ENCODE measurements at places on chromosomes 3 and 15.

DNA sequence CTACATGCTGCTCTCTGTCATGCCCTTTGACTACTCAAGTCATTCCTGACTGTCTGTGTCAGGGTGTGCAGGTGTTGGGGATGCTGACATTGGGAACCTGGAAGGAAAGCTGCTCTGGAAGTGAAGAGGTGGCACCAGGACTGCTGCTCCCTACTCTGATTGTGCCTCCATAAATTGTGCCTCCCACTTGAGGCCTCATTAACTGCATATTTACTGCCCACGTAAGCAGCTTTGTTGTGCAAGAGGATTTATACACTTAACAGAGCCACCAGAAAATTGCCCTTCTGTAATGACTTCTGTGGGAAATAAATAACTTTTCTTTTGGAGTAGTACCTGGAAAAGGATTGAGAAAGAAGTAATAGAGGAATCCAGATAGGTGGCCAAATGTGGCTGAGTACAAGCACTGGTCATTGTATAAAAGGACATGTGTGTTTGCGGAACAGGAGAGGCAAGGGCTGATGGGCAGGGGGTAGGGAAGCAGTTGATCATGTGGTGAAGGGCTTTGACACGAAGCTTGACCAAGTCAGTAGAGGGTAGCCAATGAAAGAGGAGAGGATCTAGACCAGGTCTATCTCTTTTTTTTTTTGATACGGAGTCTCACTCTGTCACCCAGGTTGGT, 24.8 kb downstream of the IL20RB start:
- peak; percentile 91 for DNase-seq

DNA sequence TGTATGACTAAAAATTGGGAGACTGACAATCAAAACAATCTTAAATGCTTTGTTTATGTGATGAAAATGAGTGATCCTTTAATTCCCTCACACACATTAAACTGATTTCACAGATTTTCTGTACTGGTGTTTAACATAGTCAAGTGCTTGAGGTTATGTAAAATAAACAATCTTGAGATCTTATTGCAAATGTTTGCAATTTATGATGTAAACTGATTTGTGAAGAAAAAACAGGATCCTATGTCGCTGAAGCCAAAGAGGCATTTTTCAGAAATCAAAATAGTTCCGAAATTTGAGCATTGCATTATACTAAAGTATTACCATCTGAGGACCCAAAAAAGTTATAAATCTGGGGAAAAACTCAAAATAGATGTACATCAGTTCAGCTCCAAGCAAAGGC, 12.7 kb downstream of the SHOX2 start:
- DNase-seq, result no peak

GRCh38 chr3:8319935-8320634, 181.5 kb upstream of the LMCD1 start:
- DNase-seq, result peak; percentile 17

GRCh38 chr3:150450916-150451315, 42.8 kb downstream of the TSC22D2 start:
- no peak for DNase-seq

DNA sequence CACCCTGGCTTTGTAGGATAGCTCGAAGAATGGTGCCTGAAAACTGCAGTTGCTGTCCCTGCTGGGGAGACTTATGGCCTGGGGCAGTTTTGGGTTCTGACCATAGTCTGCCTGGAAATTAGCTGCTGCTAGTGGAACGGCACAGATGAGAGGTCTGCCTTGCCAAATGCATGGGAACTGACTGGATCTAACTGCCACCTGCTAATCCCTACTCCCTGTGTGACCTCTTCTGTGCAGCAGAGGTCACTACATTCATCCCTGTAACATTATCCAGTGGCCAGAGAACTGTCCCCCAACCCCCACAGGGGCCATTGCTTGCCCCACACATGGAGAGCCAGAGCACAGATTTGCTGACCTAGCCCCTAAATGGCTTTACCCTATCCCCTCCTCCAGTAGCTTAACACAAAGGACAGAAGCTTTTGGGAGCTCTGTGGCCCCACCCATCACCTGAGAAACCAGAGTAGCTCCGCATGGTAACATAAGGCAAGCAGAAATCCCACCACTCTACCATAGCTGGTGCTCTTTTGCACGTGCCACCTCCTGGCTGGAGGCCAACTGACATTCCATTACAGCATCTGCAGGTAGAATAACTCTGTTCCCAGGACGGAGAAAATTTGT, 840.0 kb downstream of the EPHA3 start:
- no peak for DNase-seq

- peak; percentile 81 for DNase-seq
Observed at GRCh38 chr3:13895155-13896105, 15.6 kb upstream of the WNT7A start.

DNA sequence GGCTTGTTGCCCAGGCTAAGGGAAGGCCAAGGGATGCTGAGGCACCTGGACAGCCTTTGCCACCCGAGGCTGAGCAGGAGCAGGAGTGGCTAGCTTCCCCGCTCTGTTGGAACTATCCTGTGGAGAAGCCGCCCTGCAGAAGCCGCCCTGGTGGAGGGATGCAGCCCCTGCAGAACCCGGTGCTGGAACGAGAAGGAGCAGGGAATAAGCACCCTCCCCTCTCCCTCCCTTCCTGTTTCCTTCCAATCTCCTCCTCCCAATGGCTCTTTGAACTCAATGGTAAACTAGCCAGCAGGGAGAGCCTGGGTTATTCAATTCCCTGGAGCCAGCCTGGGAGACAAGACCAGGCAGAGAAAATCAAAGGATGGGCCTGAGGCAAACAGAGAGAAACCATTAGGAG, 11.8 kb upstream of the HRG start:
- no peak for DNase-seq

DNA sequence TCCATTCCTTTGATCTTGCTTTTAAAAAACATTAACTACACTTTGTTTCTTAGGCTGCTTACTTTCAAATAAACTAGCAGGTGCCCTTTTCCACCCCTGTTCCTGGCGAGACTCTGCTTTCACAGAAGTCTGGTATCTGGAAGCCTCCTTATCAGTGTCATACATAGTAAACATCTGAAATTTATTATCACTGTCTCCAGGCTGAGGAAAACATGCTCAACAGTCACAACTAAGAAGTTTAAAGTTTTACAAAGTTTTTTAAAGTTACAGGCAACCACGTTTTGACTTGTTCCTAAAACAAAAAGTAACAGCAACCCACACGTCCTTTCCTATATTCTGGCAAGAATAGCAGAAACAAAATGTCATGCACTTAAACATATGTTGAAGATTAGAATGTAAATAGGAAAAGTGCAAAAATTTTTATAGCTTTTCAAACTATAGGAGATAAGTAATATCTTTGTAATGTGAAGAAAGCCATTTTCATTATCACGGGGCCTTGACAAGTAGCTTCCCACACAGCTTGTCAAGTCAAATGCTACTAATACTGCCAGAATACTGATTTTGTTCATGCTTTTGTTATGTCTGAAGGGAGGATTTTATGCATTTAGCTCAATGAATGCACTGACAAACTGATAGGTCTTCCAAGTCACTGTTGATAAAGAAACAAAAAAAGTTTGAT, 275.2 kb upstream of the KCNMB2 start:
- peak; percentile 90 for DNase-seq

DNA sequence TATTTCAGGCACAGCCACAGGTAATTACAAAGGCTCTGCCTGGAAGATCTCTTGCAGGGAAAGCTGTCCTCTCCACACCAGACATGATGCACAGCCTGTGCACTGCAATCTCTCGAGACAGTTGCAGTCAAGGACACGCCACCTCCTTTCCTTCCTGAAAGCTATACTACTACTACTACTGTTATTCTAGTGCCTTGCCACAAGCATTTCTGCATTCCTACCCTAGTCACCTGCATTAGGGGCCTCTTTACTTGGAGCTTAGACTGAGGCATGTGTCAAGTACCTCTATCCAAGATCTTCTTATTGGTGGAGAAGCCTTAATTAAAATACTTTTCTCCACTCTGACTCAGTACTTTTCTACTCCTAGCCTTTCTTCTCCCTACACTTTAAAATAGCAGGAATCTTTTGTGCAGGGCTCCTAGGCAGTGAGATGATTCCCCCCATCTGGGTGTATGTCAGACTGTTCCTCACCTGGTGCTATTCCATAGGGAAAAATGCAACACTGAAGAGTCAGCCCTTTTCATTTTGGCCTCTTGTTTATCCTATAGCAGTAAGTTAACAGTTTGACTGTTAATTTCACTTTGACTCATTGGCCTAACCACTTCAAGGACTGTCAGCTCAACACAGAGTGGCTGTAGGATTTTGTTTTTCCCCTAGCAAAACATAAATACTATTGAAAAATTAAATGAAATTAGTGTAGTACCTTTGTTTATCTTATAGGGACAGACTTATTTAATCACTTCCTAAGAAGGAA, 78.9 kb downstream of the ESYT3 start:
- no peak for DNase-seq

DNA sequence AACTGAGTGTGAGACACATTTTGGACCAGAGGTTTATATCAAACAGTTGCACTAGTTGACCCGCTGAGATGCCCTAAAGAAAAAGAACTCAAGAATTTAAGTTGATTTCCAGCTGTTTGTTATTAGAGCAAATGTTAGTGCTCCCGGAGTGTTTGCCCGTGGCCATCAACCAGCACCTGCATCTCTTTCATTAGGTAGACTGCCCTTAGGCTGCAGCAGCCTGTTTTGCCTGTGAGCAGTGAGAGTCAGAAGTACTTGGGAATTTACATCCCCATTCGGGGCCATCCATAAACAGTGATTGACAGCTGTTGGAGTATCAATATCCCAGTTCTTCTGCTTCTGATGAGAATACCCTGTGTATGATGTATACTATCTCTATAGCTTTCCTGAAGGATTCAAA, 492.6 kb downstream of the RBMS3 start:
- DNase-seq, result no peak

DNA sequence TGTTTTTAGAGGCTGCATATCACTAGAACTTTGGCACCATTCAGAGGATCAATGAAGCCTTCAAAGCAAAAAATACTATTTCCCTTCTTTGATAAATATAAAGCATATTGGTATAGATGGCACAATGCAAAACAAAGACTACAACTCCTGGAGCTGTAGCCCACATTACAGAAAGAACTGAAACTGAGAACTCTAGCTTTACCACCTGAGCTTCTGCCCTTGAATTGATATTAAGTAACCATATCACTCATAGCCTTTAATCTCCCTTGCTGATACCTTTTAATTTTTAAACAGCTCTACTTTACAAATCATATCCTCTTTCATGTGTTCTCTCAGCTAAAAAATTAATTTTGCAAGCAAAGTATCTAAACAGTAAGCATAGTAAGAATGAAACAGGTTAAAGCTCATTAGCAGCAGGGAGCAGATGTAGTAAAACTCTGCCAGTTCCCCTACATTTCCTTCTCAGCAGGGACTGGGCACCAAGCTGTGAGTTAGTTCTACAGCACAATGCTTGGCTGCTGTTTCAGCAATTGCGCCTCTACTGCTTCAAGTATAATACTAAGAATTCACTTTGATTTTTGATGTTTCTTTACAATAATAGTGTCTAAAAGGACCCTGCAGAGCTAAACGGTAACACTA, 97.9 kb upstream of the NANOGP8 start:
- DNase-seq, result no peak

- DNase-seq, result no peak
Observed at GRCh38 chr3:42730294-42730693, 27.7 kb upstream of the HHATL start.

- DNase-seq, result peak; percentile 36
Observed at GRCh38 chr3:74106925-74107324, 482.2 kb upstream of the PDZRN3 start.

DNA sequence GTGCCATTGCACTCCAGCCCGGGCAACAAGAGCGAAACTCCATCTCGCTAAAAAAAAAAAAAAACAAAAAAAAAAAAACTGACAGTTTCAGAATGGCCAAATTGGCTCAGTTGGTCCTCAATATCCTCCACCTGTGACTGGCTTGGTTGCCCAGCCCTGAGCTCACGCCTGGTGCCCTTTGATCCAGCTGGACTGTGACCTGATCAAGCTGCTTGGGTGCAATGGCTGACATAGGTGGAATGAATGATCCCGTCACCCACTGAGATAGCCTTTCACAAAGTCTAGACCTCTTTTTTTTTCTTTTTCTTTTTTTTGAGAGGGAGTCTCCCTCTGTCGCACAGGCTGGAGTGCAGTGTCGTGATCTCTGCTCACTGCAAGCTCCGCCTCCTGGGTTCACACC, 254.6 kb downstream of the FOXP1 start:
- no peak for DNase-seq

DNA sequence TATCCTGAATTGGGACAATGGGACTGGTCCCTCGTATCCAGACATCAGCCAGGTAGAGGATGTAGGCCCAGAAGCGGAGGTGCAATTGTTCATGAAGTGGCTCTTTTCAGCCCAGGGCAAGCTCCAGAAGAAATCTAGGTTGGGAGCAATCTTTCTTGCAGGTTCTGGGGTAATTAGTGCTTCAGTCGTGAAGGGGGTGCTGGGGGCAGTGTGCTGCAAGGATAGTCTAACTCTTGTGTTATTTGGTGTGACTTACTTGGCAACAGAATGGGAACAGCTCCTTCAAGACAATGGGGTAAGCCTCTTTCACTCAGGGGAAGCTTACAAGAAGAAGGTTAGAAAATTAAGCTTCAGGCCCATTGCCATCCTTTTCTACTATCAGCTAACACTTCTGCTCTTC, 273.0 kb downstream of the DIPK2A start:
- no peak for DNase-seq

- DNase-seq, result no peak
Observed at GRCh38 chr3:9582332-9582731, 28.7 kb upstream of the LHFPL4 start.

DNA sequence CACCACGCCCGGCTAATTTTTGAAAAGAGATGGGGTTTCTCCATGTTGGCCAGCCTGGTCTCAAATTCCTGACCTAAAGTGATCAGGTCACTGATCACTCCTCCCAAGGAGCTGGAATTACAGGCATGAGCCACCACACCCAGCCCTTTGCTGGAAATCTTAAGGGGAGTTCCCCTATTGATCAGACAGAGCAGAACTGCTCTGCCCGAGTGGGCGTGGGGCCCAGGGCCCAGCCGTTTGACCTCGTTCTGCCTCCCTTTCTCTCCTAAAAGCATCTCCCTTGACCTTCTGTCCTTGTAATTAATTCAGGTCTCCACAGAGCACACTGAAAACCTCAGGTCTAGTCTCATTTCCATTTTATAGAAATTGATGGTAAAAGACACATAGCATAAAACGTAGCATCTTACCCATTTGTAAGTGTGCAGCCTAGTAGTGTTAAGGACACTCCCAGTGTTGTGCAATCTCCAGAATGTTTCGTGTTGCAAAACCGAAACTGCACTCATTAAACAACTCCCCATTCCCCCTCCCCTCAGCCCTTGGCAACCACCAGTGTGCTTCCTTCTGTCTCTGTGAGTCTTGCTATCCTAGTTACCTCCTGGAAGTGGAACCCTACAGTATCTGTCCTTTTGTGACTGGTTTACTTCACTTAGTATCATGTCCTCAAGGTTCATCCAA, 89.3 kb downstream of the SLCO3A1 start:
- peak; percentile 87 for DNase-seq

DNA sequence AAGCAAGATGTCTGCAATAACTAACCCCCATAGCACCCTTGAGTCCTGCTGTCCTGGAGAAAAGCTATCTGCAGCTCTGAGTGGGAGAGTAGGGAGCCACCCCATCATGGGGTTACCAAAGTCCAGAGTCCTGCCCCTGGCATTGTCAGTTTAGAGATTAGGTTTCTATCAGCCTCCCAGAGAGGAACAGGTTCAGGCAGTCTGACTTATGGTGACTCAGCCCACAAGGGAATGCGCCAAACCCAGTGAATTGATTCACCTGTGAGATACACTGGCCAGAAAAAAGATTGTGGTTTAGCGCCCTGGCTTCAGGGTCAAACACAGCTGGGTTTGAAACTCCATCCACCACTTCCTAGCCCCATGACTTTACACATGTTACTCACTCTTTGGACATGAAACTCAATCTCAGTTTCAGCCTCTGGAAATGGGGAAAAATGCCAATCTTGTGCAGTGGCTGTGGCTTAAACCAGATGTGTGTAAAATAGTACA, 263.6 kb upstream of the HES1 start:
- peak; percentile 87 for DNase-seq

Data from fibroblast of villous mesenchyme (primary cell).